ENCODE measurements at places on chromosomes 7 and 10.

DNA sequence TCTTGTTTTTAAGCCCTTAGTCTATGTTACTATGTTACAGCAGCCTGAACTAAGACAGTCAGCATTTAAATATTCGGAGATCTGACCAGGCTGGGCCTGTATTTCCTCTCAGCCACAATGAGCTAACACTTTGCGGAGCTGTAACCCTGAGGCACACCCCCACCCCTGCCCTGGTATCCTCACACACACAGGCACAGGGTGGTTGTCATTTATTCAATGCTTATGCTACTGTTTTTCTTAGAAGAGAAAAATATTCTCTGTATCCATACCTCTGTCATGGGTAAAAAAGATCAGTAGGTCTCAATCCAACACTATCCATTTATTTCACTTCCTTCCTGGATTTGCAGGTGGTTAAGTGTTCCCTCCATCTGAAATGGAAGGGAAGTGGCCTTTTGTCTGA, 80.3 kb upstream of the TRIL start:
- DNase-seq: peak; percentile 16

DNA sequence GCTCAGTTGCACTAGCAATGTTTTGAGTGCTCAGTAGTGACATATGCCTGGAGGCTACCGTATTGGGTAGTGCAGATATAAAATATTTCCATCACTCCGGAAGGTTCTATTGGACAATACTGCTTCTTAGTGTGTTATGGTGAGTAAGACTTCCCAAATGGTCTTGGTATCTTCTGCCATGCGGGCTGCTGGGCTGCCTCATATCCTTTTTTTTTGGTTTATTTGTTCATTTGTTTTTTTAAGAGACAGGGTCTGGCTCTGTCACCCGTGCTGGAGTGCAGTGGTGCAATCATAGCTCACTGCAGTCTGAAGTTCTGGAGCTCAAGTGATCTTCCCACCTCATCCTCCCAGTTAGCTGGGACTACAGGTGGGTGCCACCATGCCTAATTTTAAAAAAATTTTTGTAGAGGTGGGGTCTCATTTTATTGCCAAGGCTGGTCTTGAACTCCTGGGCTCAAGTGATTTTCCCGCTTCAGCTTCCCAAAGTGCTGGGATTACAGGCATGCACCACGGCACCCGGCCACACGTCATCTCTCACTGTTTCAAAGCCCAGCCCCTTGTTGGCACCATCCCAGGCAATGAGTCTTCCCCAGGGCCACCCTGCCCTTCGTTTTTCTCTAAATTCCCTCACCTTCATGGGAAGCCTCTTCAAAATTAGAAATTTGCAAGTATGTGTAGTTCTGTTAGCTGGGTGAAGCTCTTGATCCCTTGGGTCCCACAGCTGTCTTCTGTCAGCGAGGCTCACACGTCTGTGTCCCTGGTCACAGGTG, 111.0 kb upstream of the KLF14 start:
- DNase-seq: no peak

DNA sequence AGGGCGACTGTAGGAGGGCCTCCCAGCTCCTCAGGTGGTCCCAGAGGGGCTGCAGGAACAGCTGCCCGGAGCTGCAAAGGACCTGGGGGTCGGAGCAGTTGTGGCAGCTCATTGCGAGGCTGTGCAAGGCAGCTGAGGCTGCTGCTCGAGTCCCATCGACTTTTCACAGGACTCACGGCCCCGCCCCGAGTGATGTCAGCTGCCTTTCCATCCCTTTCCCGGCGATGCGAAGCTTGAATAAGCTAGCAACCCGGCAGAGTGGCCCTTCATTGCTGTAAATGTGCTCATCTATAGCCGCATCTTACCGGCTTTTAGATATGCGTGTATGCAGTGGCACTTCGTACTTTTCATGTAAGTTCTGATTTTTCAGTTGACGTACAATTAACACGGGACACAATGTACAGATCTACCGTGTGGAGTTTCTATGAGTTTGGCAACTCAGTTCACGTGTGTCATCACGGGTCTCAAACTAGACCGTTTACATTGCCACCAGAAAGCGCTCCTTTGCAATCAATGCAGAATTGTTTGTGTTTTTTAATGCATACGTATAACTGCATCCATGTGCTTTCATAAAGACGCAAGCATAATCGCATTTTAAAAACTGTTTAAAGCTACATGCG, at the start of gene CH25H:
Gene CH25H (minus strand): TSS at position 137 of the 620 bp plus-strand sequence. CDS start 25 bp downstream, at position 112.
- DNase-seq: peak; percentile 33

GRCh38 chr10:91891125-91892001, 17.9 kb downstream of the FGFBP3 start:
- no peak for DNase-seq
